NCI-H1105 treated with DMSO at 0.1 percent for 48 hours (cell line): ENCODE measurements at places on chromosomes 1 and 21.

DNA sequence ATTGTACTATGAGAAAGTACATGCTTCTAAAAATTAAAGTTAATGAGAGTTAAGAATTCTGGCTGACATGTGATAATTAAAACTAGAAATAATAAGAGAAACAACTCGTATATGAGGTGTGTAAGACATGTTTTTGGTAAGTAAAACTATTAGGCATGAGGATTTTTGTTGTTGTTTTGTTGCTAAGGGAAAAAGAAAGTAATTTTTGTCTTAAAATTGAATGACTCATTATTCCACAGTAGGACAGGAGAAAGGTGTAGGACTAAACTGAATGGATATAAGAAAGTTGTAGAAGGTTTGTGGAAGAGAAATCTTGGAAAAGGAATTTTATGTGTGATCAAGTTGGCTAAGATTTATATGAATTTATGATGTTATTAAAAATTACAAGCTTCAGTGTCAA is 54.8 kb downstream of the TBX19 start:
- no peak for DNase-seq

DNA sequence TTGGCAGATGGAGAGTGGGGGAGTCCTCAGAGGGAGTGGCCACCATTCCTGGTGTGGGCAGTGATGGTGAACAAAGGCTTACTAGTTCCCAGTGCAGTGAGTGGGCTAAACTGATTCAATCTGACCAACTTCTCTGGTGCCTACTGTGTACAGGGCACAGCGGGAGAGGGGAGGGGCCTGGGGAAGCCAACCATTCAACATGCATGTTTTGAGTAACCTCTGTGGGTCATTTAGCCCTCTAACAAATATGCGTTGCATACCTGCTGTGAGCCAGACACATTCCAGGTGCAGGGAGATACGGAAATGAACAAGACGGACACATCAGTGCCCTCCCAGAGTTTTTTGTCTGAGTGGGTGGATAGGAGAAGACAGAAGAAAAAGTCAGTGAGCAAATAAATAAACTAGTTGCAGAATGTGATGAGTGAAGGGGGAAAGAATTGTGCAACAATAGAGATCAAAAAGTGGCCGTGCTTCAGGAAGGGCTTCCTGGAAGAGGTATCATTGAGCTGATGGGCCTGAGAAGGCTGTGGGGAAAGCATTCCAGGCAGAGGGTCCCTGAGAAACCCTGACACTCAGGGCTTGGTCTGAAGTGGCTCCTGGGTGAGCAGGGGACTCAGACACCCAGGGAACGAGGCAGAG is 78.8 kb downstream of the EPHB2 start:
- DNase-seq: no peak

DNA sequence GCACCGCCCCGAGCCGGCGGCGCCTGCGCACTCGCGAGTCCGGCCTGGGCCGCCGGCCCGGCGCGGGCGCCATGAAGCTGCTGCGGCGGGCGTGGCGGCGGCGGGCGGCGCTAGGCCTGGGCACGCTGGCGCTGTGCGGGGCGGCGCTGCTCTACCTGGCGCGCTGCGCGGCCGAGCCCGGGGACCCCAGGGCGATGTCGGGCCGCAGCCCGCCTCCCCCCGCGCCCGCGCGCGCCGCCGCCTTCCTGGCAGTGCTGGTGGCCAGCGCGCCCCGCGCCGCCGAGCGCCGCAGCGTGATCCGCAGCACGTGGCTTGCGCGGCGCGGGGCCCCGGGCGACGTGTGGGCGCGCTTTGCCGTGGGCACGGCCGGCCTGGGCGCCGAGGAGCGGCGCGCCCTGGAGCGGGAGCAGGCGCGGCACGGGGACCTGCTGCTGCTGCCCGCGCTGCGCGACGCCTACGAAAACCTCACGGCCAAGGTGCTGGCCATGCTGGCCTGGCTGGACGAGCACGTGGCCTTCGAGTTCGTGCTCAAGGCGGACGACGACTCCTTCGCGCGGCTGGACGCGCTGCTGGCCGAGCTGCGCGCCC is at the start of gene B3GALT6:
Gene B3GALT6 (plus strand): TSS at position 30 of the 588 bp plus-strand sequence. CDS start 42 bp downstream, at position 72.
- DNase-seq: no peak

- no peak for DNase-seq
Measured at GRCh38 chr1:206887701-206888100, 9.5 kb upstream of the IL24 start.

DNA sequence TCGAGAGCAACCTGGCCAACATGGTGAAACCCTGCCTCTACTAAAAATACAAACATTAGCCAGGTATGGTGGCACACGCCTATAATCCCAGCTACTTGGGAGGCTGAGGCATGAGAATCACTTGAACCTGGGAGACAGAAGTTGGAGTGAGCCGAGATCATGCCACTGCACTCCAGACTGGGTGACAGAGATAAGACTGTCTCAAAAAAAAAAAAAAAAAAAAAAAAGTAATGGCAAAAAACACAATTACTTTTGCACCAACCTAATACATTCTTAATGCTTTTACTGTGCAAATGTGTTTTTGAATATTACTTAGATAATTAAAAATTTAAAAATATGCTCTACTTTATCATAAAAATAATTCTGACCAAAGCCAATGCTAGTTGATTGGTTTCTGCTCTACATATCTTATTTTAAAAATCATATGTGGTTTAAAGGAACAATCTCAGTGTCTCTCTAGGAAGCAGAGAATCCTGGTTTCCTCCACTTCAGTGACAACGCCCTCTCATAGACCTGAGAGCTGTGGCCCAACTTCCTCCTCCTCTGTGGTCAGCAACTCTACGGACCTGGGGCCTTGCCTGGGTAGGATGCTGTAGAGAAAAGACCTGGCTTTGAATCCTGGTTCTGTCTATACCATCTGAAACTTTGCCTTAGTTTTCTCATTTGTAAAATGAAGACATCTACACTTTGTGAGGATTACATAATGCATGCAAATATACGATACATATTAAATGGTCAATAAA is 64.7 kb downstream of the TGFBR3 start:
- no peak for DNase-seq

DNA sequence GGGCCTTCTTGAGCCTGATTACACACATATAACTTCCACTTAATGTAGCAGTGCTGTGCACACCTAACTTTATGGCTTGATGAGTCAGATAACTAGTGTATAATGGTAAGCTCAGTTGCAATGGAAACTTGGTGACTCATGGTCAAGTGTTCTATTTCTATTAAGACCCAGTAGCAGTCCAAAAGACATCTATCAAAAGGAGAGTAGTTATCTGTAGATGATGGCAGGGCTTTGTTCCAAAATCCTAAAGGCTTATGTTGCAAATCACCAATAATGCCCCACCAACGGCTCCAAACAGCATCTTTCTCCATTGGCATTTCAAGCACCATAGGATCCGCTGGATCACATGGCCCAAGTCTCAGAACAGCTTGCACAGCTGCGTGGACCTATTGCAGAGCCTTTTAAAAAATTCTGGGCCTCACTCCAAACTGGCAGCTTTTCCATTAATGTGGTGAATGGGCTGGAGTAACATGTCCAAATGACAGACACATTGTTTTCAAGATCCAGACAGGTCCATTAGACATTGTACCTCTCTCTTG is 566.8 kb upstream of the USP24 start:
- peak; percentile 12 for DNase-seq

GRCh38 chr1:247387096-247387495 is 28.9 kb upstream of the NLRP3 start:
- DNase-seq: no peak

DNA sequence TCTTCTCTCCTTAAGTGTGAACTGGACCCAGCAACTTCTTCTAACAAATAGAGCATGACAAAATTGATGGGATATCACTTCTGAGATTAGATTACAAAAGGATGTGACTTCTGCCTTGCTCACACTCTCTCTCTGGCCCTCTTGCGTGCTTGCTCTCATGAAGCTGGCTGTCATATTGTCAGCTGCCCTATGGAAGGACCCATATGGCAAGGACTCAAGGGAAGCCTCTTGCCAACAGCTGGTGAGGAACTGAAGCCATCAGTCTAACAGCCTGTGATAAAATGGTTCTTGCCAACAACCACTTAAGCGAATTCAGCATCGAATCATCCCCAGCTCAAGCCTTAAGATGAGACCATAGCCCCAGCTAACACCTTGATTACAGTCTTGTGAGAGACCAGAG is 4.8 kb upstream of the TLR5 start:
- DNase-seq: no peak

DNA sequence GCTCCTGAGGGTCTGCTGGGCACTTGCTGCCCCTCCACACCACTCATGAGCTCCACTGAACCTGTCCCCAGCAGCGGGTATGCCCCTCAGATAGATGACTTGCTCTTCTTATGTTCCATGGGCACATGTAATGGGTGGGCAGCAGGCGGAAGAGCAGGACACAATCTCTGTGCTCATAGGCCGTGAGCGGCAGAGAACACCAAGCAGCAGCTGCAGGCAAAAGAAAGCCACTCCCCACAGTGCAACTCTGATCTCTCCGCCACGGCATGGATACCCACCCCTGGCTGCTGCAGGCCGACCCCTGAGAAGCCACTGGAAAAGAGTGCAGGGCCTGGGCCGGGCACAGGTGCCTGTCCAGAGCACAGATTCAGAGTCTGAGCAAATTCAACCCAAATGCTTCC is 135.2 kb upstream of the RUNX3 start:
- no peak for DNase-seq

DNA sequence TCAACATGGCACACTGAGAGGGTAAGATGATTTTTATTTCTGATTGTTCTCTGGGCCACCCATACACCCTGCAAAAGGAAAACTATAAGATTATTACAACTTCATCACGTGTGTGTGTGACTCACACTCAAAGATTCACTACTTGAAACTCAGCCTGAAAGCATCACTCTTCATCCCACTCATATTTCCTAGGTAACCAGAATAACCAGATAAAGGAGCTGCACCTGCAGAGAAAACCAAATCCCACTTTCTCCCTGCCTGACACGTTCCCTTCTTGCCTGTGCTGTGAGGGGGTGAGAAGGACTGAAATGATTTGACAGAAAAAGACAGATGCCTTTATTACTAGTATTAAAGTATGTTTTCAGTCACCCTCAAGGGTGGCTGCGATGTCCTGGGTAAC is 131.6 kb downstream of the TGFBR3 start:
- no peak for DNase-seq

GRCh38 chr21:41326414-41327080 is 9.9 kb downstream of the FAM3B start:
- DNase-seq: no peak

GRCh38 chr1:19375631-19376400 is 63.7 kb downstream of the SLC66A1 start:
- DNase-seq: no peak

- DNase-seq: peak; percentile 45
Measured at GRCh38 chr1:22176258-22176657, 33.4 kb upstream of the WNT4 start.

DNA sequence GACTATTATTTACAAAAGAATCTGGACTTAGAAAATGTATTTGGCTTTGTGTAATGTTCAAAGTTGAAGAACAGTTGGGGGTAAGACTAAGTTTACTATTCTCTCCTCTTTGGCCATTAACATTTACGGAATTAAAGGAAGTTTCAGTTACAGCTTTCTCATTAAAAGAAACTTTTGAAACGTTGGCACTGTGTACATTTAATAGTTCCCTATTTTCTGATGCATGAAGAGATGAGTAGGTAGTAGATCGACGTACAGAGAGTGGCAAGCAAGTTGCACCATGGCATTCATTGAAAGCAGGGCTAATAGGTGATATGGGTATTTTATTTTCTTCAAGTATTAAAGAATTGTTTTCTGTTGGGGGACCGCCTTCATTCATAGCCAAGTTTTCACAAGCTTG is 3.2 kb downstream of the ASPM start:
- DNase-seq: no peak
